ENCODE measurements at places on chromosomes 2 and 18. TPM values are rescaled to one million over a fixed set of nuclear protein-coding genes. Genes with fewer than 3 reads are reported as not detected.

The TAF1B gene
- 25.5 TPM for total RNA-seq

The BCL11A gene
- 4.3 TPM for total RNA-seq

The RBBP8 gene
- 59.7 TPM for total RNA-seq

The EFR3B gene
- total RNA-seq = 0.09 TPM

The DYNAP gene
- 0.59 TPM for total RNA-seq

The VSNL1 gene
- 1.3 TPM for total RNA-seq

The GPAT2 gene
- total RNA-seq = not detected

The SKA1 gene
- 7.8 TPM for total RNA-seq

The TTC39C gene
- total RNA-seq = 12.9 TPM

The PROKR1 gene
- total RNA-seq = not detected

All from MCF 10A (cell line).